Upper lobe of left lung (tissue), 6 donors: ENCODE measurements at places on chromosomes 3 and 15.

DNA sequence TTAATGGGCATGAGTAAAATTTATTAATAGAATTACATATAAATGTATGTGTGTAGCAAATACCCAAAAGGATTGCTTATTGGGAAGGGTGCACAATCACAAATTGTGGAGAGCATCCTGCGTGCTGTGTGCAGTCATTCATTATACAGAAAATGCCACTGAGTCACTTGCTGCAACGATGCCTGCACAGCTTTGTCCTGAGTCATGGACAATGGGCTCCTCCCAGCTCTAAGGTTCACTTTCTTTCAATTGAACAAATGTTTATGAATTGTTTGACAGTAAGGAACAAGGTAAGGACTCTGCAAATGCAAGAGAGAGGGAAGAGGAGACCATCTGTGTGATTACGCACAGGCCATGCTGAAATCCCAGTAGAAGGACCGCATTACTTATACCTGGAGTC, 18.7 kb downstream of the CFAP161 start:
- DNase-seq = no peak

GRCh38 chr3:3531476-3531875, 267.8 kb upstream of the LRRN1 start:
- DNase-seq = no peak

GRCh38 chr15:91253605-91254004, 153.5 kb downstream of the SV2B start:
- no peak for DNase-seq

GRCh38 chr3:141239511-141240281, 8.1 kb downstream of the PXYLP1 start:
- no peak for DNase-seq

DNA sequence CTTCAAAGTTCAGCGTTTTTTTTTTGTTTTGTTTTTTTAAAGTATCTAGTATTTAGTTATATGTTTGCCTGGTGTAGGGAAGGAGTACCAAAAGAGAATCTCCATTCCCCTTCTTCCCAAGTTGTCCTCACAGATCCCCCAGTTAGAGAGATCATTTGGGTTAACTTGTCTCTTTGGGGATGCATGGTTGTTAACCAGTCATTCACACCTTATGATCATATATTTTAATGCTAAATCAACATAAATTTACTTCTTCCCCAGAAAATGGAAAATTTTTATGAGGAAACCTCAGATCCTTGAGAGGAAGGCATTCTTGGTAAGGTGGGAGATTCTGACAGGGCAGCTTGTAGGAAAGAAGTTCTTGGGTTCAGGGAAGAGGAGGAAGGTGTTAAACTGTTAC, 1.5 kb upstream of the MGA start:
- DNase-seq = no peak

- no peak for DNase-seq
These were observed 156.3 kb downstream of the KBTBD8 start for GRCh38 chr3:67154429-67154828.

DNA sequence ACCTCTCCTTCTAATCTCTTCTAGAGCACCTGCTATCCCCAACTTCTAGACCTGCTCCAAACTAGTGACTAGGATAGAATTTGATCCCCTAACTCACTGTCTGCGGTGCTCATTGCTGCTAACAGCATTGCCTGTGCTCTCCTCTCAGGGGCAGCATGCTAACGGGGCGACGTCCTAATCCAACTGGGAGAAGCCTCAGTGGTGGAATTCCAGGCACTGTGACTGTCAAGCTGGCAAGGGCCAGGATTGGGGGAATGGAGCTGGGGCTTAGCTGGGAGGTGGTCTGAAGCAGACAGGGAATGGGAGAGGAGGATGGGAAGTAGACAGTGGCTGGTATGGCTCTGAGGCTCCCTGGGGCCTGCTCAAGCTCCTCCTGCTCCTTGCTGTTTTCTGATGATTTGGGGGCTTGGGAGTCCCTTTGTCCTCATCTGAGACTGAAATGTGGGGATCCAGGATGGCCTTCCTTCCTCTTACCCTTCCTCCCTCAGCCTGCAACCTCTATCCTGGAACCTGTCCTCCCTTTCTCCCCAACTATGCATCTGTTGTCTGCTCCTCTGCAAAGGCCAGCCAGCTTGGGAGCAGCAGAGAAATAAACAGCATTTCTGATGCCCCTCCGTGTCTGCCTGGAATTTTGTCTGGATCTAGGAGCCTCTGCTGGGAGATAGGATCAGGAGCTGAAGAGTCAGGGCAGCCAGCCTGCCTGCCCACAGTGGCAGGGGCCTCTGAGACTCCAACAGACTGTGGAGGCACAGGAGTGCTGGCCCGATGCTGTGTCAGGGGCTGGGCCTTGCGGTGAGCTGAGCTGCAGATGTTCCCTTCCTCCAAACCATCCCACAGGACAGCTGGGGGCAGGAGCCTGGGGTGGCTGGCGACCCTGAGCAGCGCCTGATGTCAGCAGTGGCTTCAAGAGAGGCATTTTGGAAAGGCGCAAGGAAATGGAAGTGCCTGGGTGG, 3.0 kb downstream of the ISLR start:
- DNase-seq = no peak

GRCh38 chr3:55505776-55506175, 18.7 kb upstream of the WNT5A start:
- DNase-seq = no peak

- DNase-seq = no peak
These were observed 527.6 kb downstream of the SOX2 start for GRCh38 chr3:182239316-182239715.

- DNase-seq = peak; percentile 12
These were observed 480.3 kb downstream of the LPP start for GRCh38 chr3:188634285-188634684.

DNA sequence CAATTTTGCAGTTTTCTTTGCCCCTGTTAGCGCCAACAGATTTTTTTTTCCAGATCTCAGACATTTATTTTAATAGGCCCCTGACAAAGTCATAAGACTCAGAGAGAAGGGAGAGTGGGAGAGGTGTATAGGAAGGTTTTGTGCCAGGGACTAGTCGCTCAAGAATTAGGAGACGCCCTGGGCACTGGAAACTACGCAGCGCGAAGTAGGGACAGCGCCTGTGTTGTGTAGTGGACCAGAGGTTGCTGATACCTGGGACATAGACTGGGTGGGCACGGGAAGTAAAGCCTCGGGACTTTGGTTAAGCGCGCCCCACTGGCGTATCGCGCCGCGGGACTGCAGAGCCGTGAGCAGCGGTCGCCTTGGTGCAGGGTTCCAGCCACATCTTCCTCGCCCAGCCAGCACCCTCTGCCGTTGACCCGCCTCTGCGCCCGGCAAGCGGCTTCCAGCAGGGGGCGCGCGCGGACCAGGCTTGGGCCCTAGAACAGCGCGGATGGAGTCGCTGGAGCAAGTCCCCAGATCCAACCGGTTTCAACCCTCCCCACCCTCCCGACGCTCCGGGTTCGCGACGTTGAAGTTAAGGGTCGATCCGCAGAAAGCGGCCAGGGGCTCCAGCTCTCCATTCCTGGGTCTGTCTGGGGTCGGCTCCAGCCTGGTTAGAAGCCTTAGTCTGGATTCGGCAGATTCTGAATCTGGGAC, 3.0 kb upstream of the ISLR2 start:
- peak; percentile 99 for DNase-seq

GRCh38 chr3:61132062-61132461, 119.2 kb downstream of the FHIT start:
- no peak for DNase-seq

GRCh38 chr3:48685603-48686511, at the start of gene NCKIPSD:
Gene NCKIPSD (minus strand): TSS chr3:48685915. CDS start chr3:48685807, 108 bp downstream.
- DNase-seq = peak; percentile 94

DNA sequence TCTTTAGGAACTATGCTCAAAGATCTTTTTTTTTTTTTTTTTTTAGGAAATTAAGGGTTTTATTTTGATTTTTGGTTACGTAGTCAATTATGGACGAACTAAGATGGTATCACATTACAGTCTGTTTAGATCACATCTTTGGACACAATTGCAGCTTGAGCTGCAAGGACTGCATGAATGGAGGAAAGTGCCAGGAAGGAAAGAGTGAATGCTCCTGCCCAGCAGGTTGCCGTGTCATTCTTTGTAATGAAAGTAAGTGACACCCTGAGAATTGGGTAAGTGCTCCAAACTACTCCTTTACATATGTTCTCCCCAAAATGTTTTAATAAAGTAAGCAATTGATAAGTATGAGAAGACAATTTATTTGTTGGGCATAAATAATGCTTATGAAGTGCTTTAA, 716.5 kb upstream of the GOLIM4 start:
- DNase-seq = no peak

- no peak for DNase-seq
These were observed 330.8 kb upstream of the AGTR1 start for GRCh38 chr3:148366743-148367410.

DNA sequence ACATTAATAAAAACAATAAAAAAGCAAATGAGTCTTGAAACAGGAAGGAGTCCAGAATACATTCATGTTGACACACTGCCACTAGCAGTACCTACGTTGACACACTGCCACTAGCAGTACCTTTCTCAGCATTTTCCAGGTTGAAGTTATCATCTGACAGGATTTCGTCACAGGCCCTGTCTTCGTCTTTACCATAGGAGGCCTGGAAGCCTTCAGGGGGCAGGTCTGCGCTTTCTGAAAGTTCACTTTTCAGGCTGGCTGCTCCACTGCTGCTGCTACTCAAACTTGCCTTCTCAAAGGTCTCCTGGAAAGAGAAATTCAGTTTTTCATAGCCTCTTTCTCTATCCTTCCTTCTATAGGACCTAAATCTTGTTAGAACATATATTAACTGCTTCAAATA, 194.7 kb downstream of the NEK10 start:
- DNase-seq = no peak

- no peak for DNase-seq
These were observed 2.7 kb downstream of the UPK1B start for GRCh38 chr3:119175872-119176756.

- DNase-seq = no peak
These were observed 511.3 kb downstream of the FGF12 start for GRCh38 chr3:192216067-192216466.

DNA sequence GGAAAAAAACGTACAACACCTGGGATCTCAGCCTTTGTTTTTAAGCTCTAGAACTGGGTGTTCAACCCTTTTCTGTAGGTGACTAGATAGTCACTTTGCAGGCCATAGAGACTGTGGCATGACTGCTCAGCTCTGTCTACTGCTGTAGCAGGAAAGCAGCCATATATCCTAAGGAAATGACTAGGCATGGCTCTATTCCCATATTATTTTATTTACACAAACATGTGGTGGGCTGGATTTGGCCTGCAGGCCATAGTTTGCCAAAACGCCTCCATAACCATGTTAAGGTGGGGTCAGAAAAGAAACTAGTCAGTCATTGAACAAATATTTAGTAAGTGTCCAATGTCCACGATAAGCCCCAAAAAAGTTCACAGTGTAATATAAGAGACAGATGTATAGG, 452.5 kb downstream of the MCTP2 start:
- DNase-seq = no peak

GRCh38 chr3:197720694-197721093, 16.0 kb downstream of the RUBCN start:
- no peak for DNase-seq

DNA sequence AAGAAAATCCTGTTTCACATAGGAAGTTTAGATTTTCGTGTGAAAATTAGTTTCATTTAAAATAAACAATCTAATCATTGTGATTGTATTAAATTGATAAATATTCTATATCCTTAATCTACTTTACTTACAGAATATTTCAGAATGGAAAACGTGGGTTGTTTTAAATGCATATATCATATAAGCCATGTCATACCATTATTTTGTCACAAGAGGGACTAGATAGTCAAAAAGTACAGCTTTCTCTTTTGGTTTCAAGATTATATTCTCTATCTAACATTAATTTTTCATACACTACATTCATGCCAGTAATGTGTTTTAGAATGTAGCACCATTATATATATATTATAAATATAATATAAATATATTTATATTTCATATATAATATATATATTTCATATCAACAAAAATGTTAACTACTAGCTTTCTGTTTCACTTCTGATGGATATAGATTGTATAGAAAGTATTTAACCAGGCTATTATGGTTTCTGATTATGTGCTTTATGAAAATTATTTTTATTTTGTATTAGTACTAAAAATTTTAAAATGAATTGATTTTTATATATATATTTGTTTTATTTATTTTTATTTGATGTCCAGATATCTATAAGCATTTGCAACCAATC, 45.3 kb downstream of the OSTN start:
- DNase-seq = no peak

DNA sequence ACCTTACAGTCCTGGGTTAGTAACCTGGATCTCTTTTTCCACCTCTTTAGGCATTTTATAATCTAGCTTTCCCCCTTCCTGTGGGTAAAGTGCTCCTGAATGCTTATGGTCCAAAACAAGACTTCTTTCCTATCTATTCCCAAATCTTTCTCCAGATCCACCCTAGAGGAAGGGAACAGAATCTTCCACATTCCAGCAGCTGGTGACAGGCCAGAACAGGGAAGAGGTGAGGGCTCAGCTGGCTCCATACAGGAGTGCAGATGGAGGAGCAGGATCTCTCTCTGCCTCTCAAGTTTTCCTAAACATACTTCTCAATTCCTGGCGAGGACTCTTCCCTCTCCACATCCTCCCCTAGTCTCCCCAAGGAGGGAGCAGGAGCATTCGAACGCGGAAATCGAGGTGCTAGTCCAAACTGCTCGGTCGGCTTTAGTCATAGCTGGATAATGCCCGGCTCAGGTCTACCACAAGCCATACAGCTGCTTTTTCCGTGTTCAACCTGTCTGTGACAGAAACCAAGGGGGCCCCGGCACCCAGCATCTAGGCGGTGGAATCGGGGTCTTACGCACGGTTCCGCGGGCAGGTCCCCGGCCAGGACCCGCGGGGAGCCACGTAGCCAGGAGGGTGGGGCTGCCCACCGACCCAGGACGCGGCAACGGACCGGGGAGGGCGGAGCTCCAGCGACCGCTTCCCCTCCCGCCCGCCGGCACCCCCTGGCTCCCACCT, 4.0 kb downstream of the RASSF1 start:
- no peak for DNase-seq

DNA sequence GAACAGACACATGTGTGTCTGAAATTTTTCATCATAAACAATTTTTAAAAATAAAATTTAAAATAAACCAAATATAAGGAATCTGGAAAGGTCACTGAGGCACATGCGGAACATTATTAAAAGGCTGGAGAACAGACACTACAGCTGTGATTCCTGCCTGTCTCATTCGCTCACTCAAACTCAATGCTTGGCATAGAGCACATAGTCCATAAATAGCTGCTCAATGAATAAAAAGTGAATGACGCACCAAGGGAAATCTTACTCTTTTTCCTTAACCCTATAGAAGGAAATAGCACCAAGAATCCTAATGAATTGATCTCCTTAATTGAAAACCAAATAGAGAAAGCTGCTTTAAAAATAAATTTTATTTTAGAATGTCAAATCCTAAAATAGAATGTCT, 98.4 kb downstream of the FSIP1 start:
- DNase-seq = no peak

DNA sequence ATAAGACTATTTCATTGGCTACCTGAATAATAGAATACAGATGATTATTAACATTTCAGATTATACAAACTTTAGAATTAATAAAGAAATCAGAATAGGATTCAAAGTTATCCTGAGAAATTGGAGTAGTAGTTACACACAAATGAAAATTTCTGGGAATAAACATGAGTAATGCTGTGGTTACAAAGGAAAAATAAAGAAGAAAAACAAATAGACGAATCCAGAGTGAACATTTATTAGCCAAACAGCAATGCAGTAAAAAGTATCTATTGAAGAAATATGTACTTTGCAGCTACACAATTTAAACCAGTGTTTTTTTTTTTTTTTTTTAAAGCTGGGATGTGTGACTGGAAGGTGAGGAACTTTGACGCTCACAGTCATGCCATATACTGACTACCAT, 1159.2 kb downstream of the TUSC7 start:
- DNase-seq = no peak

- peak; percentile 86 for DNase-seq
These were observed 615 bp downstream of the VPS18 start for GRCh38 chr15:40894681-40895448.
